ENCODE measurements at places on chromosomes 16 and 17. TPM values are rescaled to one million over a fixed set of nuclear protein-coding genes. Genes with fewer than 3 reads are reported as not detected.
A peak's percentile ranks its signal among the peaks of the same experiment; 100 is the strongest.

GRCh38 chr17:82408288-82408937, 9.7 kb upstream of the HEXD start:
- no peak for DNase-seq

GRCh38 chr17:48012151-48012520, 25.5 kb downstream of the COPZ2 start:
- peak; percentile 73 for DNase-seq

DNA sequence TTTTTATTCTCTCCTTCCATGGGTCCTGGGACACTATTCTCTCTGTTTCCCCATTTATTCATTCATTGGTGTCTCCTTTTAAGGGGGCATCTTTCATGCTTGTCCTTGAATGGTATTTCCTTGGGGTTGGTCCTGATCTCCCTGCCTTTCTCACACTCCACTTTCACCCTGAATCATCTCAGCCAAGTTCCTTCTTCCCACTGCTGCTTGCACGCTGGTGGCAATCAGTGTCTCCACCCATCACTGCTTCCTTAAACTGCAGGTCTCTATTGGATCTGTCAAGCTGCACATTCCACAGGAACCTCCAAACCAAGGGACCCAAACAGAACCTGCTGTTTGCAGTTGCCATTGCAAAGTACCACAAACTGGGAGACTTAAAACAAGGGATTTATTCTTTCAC, 89.3 kb upstream of the SDK2 start:
- no peak for DNase-seq

GRCh38 chr17:30600830-30601494, 123.8 kb downstream of the GOSR1 start:
- DNase-seq: peak; percentile 74

DNA sequence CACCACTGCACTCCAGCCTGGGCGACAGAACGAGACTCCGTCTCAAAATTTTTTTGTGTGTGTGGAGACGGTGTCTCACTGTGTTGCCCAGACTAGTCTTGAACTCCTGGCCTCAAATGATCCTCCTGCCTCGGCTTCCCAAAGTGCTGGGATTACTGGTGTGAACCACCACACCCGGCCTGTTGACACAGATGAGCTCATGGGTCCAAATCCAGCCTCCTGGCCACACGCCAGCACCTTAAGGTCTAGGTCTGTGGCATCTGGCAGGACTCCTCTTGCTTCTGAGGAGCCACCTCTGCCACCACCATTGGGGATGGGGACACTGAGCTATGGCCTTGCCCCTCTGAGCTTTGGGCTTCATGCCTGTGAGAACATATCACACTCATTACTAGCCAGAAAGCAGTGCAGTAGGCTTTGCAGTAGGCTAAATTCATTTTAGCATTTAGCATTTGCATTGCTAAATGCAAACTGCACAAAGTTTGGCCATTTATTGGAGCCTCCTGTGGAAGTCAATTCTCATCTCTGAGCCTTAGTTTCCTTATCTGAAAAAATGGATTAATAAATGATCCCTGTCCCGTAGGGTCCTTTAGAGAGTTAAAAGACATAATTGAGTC, 5.5 kb upstream of the CDIPT start:
- no peak for DNase-seq

- DNase-seq: peak; percentile 80
Measured at GRCh38 chr17:70168044-70168976, 1.0 kb upstream of the KCNJ2 start.

GRCh38 chr16:85515830-85516397, 97.2 kb upstream of the GSE1 start:
- DNase-seq: peak; percentile 88

KRTAP2-2 gene
- not detected for total RNA-seq

PRR35 gene
- not detected for total RNA-seq

C1QTNF1 gene
- 28.3 TPM for total RNA-seq

SLC5A11 gene
- total RNA-seq: not detected
